ENCODE measurements at places on chromosomes 7 and 10.

DNA sequence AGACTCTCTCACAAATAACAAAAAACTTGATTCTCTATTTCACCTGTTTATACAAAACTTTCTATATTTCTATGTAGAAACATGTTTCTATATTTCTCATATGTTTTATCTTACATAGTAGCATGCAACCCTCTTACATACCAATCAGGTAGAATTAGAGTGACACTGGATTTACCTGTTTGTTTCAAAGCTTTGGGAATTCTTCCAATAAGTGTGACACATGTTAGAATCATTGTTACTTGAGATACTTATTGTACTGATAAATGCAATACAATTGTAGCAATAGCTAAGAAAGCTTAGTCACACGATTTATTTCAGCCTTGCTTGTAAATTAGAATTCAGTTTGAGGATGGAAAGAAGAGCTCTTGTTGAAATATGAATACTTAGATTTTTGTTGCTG, 4.9 kb downstream of the HYAL4 start:
- DNase-seq: no peak

DNA sequence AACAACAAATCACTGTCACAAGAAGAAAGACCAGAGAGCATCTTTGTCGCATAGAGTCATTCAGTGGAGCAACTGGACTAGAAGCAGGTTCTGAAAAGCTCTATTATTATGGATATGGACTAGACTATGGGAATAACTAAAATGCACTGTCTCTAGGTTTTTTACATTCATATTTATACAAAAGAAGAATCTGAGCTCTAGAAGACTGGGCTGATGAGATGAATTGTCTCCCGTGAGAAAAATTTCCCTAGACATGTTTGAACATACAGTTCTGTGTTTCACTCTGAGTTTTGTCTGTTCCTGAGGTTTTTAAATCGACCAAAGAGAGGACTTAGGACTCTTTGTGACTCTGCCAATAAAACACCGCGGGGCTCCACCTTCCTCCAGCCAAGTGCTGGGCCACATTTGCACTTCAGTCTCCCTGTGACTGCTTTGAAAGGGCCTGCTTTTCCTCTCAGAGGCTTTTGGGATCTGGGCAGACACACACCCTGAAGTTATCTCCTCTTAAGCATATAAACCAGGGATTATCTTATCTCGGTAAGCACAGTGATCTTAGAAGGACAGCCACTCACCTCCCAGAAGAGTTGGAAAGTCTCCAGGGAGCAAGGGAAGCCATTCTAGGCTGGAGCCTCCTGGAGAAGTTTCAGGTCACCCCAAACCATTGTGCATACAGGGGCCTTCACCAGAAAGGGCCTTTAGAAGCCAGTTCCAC, 101.0 kb upstream of the JCAD start:
- peak; percentile 42 for DNase-seq

DNA sequence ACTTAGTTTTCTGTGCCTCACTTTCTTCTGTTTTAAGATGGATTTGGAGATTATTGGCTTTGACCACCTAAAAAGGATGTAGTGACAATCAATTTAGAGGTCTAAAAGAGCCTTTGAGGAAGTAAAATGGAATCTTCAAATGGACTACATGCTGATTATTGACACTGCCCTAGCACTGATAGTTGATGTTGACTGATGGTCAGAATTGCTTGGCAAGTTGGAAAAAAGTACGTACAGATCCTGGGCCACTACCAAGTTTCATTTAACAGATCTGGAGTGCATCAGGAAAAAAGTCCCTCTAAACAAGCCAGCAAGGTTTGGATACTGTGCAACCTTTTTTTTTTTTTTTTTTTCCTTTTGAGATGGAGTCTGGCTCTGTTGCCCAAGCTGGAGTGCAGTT, 81.1 kb downstream of the TCF7L2 start:
- DNase-seq: no peak

- no peak for DNase-seq
Observed at GRCh38 chr7:31683445-31684225, 3.4 kb upstream of the PPP1R17 start.

- DNase-seq: peak; percentile 7
Observed at GRCh38 chr10:47027784-47028260, 116.6 kb downstream of the PTPN20 start.

- DNase-seq: no peak
Observed at GRCh38 chr7:74069086-74069541, 14.5 kb upstream of the LIMK1 start.

DNA sequence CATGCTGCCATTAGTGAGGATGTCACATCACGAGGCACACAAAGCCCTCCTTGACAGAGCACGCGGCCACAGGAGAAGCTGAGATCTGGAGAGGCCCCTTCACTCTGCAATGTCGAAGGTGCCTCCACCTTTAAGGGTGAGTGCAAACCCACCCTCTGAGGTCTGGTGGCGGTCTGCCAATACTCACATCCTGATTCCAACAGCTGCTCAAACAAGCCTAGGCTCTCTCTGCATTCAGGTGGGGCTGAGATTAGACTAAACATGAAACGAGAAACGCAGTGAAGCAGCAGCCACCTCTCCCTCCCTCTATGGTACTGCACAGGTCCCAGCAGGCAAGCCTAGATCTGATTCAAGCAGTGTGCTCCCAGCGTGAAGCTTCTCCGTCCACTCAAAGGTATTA, 151.8 kb downstream of the TCERG1L start:
- no peak for DNase-seq

- DNase-seq: no peak
Observed at GRCh38 chr7:111071556-111071955, 19.4 kb upstream of the LRRN3 start.

DNA sequence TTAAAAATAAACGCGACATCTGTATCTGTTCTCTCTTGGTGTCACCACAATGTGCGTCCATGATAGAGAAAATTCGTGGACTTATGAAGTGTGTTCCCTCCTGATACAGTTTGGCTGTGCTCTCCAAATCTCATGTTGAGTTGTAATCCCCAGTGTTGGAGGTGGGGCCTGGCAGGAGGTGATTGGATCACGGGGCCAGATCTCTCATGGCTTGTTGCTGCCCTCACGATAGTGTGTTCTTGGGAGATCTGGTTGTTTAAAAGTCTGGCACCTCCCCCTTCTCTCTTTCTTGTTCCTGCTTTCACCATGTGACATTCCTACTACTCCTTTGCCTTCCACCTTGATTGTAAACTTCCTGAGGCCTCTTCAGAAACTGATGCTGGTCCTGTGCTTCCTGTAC, 229.4 kb upstream of the MYO3A start:
- no peak for DNase-seq

DNA sequence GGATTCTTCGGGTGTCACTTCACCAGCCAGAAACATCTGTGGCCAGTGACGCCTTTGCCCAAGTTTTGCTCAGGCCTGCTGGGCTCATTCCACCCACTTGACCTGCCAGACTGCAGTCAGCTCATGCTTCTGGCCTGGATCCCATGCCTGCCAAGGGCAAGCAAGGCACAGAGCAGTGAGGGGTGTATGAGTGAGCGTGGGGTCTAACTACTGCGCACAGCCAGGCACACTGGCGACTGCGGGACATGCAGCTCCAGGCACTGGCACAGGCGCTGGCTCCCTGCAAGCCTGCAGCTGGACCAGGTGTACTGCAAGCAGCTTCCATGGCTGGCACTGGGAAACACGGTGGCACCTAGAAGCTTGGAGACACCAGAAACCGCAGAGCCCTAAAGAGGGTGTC, 80.1 kb downstream of the MTERF1 start:
- DNase-seq: no peak

- no peak for DNase-seq
Observed at GRCh38 chr7:149824301-149824741, 13.9 kb upstream of the ZNF862 start.

DNA sequence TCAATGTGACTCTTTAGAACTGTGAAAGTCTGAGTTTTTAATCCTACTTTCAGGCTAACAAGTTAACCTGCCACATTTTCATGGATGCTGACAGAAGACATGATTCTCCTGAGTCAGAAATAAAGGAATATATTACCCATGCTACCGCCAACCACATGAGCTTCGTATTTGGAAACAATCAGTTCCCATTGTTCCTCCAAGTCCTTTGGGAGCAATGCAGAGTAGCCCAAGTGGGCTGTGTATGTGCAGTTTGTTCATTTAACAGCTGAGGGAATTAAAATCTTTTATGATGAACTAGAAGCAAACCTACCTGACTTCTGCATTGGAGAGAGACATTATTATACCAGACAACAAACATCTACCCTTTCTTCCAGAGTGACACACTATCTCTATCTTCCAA, 169.3 kb upstream of the BET1 start:
- DNase-seq: no peak

Measured in mesothelial cell of epicardium (in vitro differentiated cells).